Endodermal cell (in vitro differentiated cells): ENCODE measurements at places on chromosomes 11 and 22. TPM values are rescaled to one million over a fixed set of nuclear protein-coding genes. Genes with fewer than 3 reads are reported as not detected.

GRCh38 chr11:19279451-19279850 is 38.7 kb upstream of the E2F8 start:
- peak; percentile 79 for DNase-seq

- DNase-seq: peak; percentile 95
Measured at GRCh38 chr11:47847892-47848699, at the start of gene NUP160. TSS of gene NUP160 (minus strand) at chr11:47848350. CDS start at chr11:47848318, 32 bp downstream.

DNA sequence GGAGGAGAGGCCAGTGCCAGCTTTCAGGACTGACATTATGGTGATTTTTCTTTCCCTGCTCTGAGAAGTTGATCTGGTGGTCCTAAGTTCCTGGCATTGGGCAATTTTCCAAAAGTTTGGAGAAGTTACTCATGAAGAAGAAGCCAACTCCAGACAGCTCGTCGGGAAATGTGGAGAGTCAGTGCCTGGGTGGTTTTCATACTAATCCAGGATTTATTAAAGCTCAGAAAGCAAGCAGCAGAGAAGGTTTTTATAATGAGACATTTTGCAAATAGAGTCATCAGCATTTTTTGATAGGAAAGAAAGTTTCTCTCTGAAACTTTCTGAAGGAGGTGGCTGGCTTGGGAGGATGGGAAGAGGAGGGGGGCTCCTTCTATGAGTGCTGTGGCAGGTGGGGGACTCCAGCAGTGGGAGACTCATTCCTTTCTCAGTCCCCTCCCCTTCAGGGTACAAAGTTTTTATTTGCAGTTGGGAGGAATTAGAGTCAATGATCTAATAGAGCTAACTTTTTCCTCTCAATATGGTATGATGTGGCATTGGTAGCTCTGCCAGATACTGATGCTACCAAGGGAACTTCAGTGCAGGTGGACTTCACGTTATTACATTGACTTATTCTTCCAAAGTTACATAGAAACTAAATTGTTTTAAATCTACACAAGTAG is 55.4 kb downstream of the LIF start:
- no peak for DNase-seq

LSP1 gene
- not detected in 3 replicates for total RNA-seq
